ENCODE measurements at places on chromosomes 13 and 19. TPM values are rescaled to one million over a fixed set of nuclear protein-coding genes. Genes with fewer than 3 reads are reported as not detected.

Gene DOCK6
- total RNA-seq: 49.3 TPM

Gene ANGPTL8
- total RNA-seq: not detected

Gene PDX1
- total RNA-seq: 0.28 TPM

Gene SH2D3A
- 0.68 TPM for total RNA-seq

Gene ZNF790
- total RNA-seq: 7.4 TPM

GRCh38 chr13:35994131-35994966 lies 136.8 kb downstream of the DCLK1 start:
- DNase-seq: peak; percentile 34

GRCh38 chr13:29379281-29379680 lies 216.2 kb downstream of the SLC7A1 start:
- no peak for DNase-seq

GRCh38 chr19:32630338-32630737 lies 44.6 kb downstream of the ANKRD27 start:
- DNase-seq: no peak

GRCh38 chr19:42123765-42124164 lies 8.5 kb downstream of the POU2F2 start:
- no peak for DNase-seq

- no peak for DNase-seq
These were observed 19.4 kb downstream of the POLRMT start for GRCh38 chr19:613732-614567.

DNA sequence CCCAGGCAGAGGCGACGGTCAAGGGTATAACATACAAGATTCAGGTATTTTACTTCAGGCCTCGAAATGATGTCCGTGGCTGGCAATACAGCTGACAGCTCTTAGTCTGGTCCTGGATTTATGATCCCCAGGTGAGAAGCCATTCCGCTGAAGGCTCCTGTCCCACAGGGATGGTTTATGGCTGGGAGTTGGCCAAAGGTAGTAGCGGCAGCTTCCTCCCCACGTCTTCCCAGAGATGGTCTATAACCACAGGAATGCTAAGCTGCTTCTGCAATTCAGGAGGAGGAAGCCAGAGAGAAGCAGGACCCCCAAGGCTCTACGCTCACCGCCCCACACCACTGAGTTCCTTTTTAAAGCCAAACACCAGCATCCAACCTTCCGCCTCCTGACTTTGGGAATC lies 27.1 kb downstream of the OLFM2 start:
- no peak for DNase-seq

GRCh38 chr19:48946463-48947257 lies 8.0 kb upstream of the BAX start:
- DNase-seq: no peak

GRCh38 chr13:89865164-89866064 lies 1482.1 kb upstream of the MIR17HG start:
- DNase-seq: no peak

- no peak for DNase-seq
These were observed at the start of gene LYL1 for GRCh38 chr19:13102666-13103580. Gene LYL1 (minus strand): TSS chr19:13102858. CDS start chr19:13101171, 1,687 bp downstream.
